ENCODE measurements at places on chromosomes 13 and 19.
A peak's percentile ranks its signal among the peaks of the same experiment; 100 is the strongest.

GRCh38 chr19:34732612-34733211, 1.3 kb upstream of the ZNF181 start:
- DNase-seq, result peak; percentile 6

- DNase-seq, result no peak
Measured at GRCh38 chr13:111280226-111280625, 40.2 kb upstream of the TEX29 start.

DNA sequence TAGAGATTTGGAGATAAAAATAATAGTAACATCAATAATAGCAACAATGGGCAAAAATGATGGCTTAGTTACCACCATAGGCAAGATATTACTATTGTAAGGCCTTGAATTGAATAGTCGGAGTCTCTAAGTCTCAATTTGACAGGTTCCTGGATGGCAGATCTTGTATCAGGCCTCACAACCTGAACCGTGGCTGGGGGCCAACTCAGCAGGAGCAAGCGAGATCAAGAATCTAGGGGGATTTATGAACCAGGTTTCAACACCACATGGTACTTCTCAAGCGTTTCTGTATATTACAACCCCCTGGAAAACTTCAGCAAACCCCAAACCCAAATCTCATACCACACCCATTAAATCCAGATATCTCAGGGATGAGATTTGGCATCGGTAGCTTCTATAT, 573.8 kb downstream of the LIG4 start:
- DNase-seq, result no peak

- peak; percentile 46 for DNase-seq
Measured at GRCh38 chr19:46081928-46082727, 41.3 kb upstream of the IGFL4 start.

DNA sequence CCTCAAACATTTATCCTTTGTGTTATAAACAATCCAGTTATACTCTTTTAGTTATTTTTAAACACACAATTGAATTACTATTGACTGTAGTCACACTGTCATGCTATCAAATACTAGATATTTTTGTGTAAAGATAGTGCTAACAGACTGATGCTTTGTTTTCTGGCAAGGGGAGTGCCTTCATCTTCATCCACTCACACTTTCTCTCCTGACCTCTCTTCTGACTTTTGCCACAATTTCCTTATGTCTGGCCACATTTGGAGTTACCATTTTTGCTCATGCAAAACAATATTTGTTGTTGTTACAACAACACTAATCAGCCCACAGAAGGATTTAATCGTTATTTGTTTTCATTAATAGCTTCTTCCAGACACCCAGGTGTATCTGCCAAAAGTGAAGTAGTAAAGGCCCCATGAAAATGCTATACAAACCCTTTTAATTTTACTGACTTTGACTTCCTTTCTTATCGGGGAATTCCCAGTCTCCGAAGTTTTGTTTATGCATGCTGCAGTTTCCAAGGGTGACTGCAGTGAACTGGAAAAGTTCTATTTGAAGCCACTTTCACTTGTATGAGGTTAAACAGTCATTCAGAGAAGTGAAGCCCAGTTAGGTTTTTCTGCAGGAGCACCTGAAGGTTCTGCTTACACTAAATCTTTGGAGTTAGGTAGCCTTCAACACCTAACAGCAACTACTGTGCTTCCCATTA, 66.1 kb upstream of the FRY start:
- no peak for DNase-seq

- no peak for DNase-seq
Measured at GRCh38 chr19:3113100-3114017, 19.2 kb downstream of the GNA11 start.

DNA sequence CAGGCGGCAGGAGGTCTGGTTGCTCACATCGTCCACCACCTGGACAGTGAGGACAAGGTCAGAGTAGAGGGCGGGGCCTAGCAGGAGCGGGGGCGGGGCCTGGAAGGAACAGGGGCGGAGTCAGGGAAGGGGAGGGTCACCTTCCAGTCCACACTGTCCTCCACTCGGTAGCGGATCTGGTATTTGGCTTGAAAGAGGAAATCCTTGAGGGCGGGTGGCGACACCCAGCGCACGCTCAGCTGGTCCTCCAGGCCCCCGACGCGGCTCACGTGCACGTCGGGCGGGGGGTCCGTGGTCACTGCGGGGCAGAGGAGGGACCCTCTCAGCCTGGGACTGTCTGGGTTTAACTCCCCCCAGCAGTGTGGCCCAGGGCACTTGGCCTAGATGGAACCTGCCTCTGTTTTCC, 8.2 kb downstream of the REX1BD start:
- no peak for DNase-seq

DNA sequence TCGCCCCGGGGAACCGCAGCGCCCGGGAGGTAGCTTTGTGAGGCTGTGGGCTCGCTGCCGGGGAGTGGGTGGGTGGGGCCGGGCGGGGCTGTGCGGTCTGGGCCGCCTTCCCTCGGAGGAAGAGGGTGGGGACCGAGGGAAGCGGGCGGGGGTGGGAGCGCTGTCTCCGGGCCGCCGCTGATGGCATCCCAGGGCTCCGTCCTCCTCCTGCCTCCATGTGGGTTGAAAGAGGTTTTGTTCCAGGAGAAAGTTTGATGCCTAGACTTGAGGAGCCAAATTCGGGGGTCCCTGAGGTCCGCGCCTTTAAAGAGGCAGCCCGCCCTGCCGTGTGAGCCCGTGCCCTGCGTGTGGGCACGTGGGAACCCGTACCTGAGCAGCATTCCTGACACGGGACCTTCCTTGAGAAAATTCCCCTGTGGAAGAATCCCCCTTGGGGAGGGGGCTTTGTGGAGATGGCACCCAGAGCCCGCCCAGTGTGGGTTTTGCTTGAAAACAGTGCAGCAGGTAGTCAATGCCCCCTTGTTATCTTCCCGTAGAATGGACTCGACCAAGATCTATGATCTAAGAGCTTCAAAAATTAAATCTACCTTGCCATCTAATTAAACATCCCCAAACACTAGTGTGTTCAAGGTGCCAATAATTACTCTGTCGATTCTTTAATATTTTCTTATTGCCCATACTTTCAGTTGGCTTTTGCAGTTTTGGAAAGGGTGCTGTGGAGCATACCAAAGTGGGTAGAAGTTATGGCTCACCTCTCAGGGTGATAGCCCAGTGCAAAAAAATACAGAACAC, 107.8 kb downstream of the RXFP2 start:
- DNase-seq, result no peak

DNA sequence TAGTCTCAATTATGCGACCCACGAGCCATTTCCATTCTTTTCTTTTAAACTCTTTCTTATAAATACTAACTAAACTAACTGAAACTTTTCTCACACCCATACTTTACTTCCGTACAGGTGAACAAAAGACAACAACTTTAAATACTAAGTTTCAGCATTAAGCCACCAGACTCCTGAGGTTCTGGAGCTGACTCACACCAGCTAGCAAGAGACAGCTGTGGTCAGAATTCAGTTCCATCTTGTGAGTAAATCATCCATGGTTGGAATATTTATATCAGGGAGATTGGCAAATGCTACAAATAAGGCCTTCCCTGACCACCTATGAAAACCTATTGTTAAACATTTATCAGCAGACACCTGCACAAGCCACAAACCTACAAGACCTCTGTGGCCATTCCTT, 897.0 kb downstream of the EFNB2 start:
- DNase-seq, result no peak

GRCh38 chr13:114104655-114105520, 27.5 kb downstream of the RASA3 start:
- DNase-seq, result no peak

DNA sequence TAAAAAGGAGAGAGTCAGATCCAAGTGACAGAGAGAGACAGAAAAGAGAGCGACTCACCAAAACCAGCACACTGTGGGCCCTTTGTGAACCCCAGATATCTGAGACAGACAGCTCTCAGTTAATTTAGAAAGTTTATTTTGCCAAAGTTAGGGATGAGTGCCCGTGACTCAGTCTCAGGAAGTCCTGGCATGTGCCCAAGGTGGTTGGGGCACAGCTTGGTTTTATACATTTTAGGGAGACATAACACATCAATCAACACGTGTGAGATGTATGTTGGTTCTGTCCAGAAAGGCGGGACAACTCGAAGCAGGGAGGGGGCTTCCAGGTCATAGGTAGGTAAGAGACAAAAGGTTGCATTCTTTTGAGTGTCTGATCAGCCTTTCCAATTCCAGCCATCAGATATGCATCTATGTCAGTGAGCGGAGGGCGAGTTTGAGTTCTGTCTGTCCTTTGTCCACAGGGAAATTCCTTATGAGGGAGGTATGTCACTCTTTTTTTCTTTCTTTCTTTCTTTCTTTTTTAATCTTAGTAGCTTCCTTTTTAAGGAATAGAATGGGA, 37.2 kb upstream of the ATP11A start:
- peak; percentile 37 for DNase-seq

DNA sequence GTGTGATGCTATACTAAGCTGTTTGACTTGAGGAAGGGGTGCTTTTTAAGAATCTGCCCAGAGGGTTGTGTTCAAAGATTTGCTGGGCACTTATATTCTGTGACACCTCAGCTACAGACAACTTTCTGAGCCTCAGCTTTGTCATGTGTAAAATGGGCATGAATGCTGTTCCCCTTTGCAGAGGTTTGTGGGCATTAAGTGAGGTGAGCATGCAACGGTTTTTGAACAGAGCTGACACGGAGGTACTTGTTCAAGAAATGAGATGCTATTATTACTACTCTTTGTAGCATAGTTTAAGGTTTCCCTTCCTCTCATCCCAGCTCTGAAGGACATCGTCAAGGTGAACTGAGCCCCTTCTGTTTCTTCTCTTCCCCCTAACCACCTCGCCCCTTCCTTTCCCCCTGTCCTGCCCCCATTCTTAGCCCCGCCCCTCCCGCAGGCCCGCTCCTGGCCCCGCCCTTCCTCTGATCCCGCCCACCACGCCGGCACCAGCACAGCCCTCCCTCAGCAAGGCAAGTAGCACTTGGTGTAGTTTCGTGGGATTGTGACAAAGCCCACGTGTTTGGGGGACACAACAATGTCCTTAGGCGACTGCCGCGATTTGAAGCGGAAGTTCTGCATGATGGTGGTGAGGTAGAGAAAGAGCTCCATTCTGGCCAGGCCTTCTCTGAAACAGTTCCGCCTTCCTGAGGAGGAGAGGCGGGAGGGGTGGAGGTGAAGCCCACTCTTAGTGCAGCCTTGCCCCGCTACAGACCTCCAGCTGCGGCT, 26.1 kb upstream of the CYP2A7 start:
- DNase-seq, result peak; percentile 19

- DNase-seq, result peak; percentile 76
Measured at GRCh38 chr13:41352935-41353840, 42.1 kb downstream of the NAA16 start.

GRCh38 chr13:73602295-73602694, 531.9 kb downstream of the KLF12 start:
- no peak for DNase-seq

- no peak for DNase-seq
Measured at GRCh38 chr13:74975111-74975510, 506.9 kb downstream of the TBC1D4 start.
